Tibial nerve (tissue), 4 donors: ENCODE measurements at places on chromosomes 1 and 21.

DNA sequence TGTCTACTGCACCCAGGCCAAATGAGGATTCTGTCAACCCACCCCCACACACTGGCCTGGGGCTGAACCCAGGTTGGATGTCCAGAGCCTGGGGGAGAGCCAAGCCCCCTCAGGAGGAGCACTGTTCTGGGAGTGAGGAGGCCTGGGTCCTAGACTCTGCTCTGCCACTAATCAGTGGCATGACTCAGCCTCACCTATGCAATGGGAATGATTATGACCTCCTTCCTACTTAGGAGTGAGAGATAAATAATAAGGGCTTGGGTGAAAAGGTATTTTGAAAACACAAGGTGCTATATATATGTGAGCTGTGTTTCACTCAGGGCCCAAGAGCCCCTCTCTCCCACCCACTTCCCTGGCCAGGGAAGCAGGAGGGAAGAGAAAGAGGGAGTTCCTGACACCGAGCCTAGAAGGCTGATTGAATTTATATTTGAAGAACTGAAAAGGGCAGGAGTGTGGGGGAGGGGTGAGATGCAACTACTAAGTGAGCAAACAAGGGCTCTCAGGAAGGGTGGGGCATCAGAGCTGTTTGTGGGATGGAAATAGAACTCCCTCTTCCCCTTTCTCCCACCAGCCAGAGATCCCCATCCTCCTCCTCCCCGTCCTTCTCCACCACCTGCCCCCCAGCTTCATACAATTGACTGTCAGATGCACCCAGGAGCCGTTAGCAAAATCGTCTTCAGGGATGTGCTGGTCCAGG lies 8.2 kb downstream of the IGSF9 start:
- no peak for DNase-seq

DNA sequence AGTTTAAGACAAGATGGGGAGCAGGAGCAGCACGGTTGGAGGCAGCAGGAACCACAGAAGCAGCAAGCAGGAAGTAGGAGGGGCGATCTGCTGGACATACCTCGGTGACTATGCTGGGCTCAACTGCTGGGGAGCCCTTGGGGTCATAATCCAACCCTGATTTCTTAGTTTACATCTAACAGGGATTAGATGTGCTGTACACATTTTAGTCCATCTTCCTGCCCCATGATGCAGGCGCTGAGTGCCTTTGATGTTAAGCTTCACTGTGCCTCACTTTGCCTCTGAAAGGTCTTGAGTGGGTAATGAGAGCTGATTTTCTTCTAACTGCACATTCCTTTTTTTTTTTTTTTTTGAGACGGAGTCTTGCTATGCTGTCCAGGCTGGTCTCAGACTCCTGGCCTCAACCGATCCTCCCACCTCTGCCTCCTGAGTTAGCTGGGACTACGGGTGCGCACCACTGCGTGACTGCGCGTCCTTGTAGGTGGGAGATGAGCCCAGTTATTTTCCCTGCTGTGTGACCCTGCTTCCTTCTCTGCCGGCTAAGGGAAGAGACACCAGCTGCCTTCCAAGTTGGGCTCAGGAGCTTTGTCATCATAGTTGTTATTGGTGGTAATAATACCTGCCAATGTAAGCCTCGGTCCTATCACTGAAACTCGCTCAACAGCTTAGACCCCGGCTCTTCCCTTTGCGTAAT lies 1.1 kb upstream of the RCAN3 start:
- DNase-seq = no peak

DNA sequence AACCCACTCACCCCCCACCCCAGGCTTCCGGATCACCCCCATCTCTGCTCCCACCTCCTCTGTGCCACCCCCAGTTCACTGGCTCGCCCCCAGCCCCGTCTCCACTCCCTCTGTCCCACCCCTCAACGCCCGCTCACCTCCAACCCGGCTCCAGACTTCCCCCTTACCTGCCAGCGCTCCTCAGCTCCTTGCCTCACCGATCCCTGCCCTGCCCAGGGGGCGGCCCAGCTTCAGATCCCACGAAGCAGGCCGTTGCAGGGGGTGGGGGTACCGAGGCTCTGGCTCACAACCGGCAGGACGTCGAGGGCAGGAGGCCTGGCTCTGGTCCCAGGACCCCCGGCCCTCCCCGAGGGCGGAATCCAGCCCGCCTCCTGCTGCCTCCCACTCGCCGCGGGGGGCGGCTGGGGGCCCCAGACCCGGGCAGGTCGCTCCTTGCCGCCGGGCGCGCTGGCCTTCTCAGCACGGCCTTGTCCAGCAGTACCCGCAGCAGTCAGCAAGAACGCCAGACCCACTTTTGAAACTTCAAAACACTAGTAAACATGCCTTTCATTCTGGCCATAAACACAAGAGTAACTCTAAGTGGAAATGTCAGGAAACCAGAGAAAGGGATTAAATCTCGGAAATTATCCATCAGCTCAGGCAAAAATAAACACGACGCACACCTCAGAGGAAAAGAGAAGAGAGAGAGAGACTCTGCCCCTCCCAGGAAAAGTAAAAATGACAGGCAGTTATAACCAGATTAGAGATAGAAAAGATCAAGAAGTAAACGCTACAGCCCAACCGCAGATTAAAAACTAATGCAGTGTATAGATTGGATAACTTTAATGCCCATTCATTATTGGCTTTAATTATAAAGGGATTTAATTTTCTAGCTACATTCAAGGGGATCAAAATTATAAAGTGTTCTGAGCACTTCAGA lies 1.0 kb upstream of the FAM89A start:
- no peak for DNase-seq

DNA sequence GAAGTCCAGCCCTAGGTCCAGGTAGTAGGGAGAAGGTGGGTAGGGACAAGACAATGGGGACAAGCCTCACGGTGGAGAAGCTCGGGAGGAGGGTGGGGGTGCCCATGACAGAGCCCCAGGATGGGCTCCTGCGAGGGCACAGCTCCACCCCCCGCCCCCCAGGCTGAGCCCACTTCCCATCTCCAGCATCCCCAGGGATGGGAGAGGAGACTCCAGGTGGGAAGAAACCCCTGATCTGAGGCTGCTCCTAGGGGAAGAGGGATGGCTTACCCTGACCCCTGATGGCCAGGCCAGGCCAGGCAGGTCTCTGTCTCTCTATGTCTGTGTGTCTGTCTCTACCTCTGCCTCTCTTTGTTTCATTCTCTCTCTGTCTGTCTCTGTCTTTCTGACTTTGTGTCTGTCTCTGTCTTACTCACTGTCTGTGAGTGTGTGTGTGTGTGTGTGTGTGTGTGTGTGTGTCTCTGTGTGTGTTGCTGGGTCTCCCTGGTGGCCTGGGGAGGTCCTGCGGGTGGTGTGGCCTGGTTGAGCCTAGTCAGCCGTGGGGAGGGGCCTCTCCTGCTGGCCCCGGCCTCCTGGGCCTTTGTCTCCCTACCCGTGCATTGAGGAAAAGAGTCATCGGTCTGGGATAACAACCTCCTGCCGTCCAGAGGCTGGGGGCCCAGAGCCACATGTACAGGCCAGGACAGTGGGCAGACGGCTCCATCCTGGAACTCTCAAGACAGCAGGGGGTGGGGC lies 45.7 kb downstream of the WNT9A start:
- no peak for DNase-seq

GRCh38 chr1:13784971-13785370 lies 85.0 kb downstream of the PRDM2 start:
- no peak for DNase-seq
